ENCODE measurements at places on chromosomes 4 and X.

GRCh38 chr4:67727124-67727850 is 26.3 kb upstream of the UBA6 start:
- no peak for DNase-seq

DNA sequence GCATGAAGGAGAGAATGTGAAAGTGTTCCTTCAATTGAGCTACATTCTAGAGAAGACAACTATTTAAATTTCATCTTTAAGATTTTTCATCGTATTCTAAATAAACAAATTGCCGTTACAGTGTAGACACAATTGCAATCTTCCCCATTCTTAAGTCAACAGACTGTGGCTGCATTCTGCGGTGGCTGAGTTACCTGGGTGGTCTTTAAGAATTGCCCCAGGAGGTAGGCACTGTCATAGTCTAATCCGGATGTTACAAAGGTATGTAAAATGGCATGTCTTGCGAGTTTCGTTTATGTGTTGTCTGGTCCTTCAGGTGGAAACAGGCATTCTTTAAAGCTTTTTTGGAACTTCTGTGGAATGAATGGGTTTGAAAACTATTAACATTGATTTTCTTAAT is 586.1 kb upstream of the PITX2 start:
- DNase-seq: no peak

DNA sequence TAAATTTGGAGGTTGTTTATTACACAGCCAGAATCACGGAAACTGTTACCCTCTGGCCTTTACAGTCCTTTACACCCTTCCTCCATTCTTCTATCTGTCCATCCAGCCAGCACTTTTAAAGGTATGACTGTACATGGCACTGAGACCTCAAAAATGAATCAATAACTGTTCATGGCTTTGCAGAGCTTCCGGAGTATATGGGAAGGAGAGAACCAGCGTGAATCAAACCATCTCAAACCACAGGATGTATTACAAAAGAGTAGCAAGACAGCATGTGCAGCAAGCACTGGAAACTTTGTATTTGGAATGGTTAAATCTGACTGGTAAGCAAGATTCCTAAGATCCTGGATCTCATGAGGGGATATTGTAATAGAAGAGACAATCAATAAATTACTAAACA is 228.5 kb upstream of the CASK start:
- DNase-seq: no peak

GRCh38 chrX:15497865-15498264 is 2.7 kb upstream of the BMX start:
- DNase-seq: no peak
